ENCODE measurements at places on chromosomes 1 and 21.
A peak's percentile ranks its signal among the peaks of the same experiment; 100 is the strongest.

DNA sequence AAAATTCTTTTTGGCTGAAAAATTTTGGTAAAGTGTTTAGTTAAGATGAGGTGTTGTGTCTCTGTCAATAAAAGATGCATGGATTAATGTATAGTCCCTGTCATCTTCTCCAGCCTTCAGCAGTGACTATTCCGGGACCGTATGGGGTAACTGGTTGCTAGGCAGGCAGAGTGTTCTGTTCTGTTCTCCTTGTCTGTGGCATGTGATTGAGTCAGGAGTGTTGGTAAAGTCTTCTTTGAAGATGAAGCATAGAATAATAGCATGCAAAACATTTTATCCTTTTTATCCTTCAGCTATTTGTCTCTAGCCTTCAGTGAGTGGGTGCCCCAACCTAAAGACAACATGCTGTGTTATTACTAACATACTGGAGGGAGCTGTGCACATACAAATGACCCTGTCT is 74.6 kb downstream of the RGL1 start:
- DNase-seq = no peak

GRCh38 chr1:33586106-33586505 is 113.7 kb downstream of the ZSCAN20 start:
- no peak for DNase-seq

- DNase-seq = no peak
Measured at GRCh38 chr1:64546013-64546412, 76.1 kb downstream of the CACHD1 start.

DNA sequence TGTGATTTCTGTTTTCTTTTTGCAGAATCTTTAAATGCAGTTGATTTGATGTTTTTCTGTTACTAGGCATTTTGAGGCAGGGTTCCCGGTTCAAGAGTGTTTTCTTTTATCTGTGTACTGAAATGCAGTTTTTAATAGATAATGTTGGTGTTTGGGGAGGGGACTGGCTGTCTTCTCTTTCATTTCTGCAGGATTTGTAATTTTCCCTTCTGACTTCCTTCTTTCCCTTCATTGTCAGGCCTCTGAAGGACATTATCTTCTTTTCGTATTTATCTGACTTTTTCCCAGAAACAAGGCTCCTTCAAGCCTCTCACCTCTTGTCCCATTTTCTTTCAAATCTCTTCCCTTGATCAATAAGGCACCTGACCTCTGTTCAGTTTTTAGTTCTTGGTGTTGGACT is 1.5 kb upstream of the GALNT2 start:
- DNase-seq = no peak

GRCh38 chr1:40386359-40386723 is 12.8 kb downstream of the SMAP2 start:
- no peak for DNase-seq

GRCh38 chr1:1315435-1315954 is 7.1 kb downstream of the PUSL1 start:
- DNase-seq = no peak

- DNase-seq = no peak
Measured at GRCh38 chr1:62508187-62508758, 71.4 kb downstream of the USP1 start.

DNA sequence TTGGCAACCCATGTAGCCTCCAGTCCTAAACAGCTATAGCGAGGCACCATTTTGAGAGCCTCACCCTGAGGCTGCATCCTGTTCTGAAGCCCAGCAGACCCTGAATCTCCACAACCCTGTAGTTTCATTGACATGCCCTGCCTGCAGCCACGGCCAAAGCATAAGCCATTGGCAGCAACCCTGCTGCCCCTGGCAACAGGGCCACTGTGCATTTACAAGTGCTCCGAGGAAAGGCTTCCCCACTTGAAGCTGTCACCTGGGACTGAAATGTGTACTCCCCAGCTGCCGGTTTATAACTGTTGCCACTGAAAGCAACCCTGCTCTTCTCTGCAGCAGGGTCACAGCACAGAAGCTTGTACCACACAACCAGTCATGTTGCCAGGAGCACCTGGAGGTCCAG is 124.2 kb upstream of the OLFM3 start:
- no peak for DNase-seq

GRCh38 chr1:163172596-163172995 is 30.1 kb downstream of the RGS5 start:
- DNase-seq = no peak

GRCh38 chr1:3989465-3989864 is 89.4 kb upstream of the C1orf174 start:
- no peak for DNase-seq

GRCh38 chr1:172051898-172052297 is 210.6 kb downstream of the DNM3 start:
- DNase-seq = no peak

DNA sequence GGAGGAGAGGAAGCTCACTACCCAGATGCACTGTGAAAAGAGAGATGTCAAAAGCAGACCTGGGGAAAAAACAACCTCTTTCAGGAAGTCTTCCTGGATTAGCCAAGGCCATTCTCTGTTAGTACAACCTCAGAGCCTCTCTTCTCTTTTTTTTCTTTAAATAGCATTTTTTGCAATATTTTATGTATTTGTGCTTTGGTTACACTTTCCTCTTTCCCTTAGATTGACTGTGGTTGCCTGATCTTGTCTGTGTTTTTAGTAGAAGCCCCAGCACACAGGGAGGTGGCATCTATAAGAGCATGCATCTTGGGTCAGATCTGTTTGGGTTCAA is 18.8 kb downstream of the SLC26A9 start:
- DNase-seq = no peak

DNA sequence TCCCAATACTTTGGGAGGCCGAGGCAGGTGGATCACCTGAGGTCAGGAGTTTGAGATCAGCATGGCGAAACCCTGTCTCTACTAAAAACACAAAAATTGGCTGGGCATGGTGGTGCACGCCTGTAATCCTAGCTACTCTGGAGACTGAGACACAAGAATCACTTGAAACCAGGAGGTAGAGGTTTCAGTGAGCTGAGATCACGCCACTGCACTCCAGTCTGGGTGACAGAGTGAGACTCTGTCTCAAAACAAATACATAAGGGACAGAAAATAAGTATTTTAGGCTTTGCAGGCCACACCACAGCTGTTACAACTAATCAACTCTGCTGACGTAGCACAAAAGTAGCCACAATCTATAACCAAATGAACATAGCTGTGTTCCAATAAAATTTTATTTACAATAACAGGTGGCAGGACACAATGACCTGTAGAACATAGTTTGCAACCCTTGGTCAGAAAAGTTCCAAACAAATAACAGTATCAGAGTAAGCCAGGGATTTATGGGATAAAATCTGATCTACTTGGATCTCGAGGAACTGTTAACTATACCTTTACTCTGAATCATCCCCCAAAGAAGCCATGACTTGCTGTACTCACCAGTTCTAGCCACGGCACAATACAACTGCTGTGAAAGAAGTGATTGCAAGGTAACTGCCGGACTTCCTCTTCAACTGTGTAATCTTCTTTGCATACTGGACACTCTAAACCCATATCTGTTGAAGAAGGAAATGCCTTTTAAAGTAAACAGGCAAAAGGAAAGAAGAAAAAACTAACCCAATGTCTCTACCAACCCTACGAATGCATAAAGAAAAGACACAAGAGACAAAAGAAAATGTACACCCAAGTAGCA is 28.3 kb downstream of the CD160 start:
- no peak for DNase-seq

DNA sequence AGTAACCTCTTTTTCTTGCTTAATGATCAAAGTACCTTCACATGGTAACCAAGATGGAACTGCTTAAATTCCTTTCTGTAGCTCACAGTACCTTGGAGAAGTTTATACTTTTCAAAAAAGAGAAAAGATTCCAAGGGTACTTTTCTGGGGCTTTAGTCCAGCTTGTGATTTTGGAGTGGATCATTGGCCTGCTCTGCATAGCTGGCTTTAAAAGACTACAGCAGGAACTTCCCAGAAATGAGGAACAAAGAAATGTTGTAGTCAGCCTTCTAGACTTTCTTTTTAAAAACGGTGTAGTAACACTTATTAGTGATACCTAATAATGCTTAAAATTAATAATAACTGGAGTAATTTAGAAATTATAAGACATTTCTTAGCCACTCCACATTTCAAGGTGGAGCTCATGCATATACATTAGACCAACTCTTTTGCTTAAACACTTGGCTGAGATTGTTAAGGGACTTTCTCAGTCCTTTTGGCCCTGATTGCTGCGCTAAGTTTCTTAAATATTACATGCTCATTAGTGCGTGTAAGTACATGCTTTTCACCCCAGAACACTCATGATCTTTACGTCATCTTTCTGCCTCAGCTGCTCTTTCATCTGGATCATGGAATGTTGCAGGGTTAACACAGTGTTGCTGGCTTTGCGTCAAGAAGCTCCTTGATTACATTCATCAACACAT is 57.3 kb downstream of the SDCCAG8 start:
- no peak for DNase-seq

DNA sequence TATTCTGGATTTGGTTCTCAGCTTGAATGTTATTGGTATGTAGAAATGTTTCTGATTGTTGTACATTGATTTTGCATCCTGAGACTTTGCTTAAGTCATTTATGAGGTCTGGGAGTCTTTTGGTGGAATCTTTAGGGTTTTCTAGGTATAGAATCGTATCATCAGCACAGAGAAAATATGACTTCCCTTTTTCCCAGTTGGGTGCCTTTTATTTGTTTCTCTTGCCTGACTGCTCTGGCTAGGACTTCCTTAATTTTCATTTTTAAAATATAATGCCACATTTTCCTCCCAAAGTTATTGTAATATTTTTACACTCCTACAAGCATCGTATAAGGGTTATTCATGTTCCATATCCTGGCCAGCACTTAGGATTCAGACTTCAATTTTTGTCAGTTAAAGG is 111.1 kb downstream of the FNBP1L start:
- no peak for DNase-seq

DNA sequence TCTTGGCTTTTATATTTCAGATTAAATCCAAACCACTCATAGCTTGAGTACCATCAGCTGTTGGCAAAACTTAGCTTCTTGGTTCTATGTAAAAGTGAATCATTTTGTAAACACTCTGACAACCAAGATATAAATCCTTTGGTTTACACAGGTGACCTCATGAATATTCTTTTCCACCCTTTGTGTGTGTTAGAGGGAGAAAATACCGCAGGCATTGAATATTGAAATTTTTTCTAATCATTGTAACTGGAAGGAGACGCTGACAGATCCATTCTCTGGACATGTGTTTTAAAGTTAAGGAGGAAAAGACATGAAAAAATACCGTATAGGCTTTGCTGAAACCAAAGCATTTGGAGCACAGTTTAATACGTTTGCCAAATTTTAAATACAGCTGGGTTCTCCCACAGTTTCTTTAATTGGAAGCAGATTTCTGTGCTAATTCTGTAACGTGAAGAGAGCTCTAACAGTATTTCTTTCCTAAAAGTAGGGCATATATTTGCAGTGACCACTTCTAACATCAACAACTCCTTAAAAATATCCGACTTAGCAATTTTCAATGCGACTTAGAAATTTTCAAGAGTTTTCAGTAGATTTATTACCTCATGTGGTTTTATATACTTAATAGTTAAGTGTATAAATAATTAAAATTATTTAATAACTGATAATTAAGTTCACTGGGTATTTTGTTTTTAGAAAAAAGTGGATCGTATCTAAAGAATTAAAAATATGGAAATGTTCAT is 388.2 kb downstream of the USP25 start:
- no peak for DNase-seq

DNA sequence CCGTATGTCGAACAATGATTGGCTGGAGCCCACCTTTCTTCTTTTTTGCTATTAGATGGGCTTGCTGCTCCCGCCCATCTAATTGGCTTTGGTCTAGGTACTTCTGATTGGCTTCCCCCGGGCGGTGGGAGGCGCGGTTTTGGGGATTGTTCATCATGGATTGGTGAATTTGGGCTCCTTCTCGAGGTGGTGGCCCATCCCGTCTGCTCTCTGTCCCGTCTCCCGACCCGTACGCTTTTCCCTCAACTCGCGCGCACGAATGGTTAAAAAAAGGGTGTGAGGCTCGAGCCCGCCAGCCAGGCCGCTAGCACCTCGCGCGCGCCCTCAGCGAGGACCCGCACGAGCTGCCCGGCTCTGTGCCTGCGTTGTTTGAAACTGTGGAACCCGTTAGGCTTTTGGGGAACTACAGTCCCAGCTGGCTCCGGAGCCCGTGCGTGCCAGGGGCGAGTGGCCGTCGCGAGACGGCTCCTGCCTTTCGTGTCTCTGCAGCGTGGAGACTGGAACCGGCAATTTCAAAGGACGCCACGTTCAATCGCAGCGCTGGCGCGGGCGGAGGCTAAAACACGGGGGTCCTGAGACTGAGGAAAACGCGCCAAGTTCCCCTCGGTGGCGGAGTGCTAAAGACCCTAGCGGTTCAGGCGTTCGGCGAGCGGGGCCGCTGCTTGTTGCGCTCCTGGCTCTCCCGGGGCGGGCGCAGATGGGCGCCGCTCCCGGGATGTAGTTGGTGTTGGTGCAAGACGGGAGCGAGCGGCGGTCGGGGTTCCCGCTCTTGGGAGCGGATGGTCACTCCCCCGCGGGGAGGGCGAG is at the start of gene USP1:
Gene USP1, plus strand, starts transcription at position 584 of the 807 bp plus-strand sequence. CDS start 2,819 bp downstream, outside the sequence.
- peak; percentile 99 for DNase-seq

GRCh38 chr21:46608672-46609111 is 3.8 kb upstream of the S100B start:
- no peak for DNase-seq

GRCh38 chr1:242187816-242188215 is 188.9 kb upstream of the MAP1LC3C start:
- DNase-seq = no peak

DNA sequence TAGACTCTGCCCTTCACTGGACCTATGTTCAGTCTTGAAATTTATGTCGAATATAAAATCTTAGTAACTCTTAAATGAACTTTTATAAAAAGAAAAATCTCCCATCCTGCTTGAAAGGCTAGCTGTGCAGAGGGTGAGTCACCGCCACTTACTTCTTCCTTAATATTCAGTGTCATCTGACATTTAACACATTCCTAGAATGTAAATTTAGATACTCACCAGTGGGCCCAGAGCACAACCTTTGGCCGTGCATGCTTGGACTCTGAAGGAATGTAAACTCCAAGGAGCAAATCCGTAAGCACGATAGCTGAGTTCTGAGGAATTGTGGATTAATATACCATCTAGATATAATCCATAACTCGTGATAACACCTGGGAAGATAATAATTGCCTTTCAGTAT is 403.3 kb downstream of the KCTD3 start:
- DNase-seq = no peak

DNA sequence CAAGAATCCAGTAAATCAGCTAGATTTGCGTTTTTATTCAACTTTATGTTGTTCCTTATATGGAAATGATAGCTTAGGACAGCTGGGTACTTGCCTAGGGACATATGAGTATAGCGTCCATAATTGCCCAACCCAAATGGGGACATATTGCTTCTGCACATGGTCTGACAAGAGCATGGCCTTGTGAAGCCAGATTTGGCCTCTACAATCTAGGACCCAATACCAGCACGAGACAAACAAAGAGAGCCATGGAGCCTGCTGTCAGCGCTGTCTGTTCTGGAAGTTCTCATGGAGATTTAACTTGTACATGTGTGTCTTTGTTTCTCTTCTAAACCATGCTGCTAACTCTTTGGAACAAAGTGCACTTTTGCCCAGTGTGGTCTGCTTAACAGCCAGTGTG is 240.0 kb upstream of the CAMK1G start:
- DNase-seq = no peak

GRCh38 chr1:152461544-152461943 is 47.5 kb upstream of the CRNN start:
- peak; percentile 43 for DNase-seq

GRCh38 chr1:54173681-54174080 is 20.9 kb upstream of the CDCP2 start:
- no peak for DNase-seq

- no peak for DNase-seq
Measured at GRCh38 chr1:37458551-37458950, 15.8 kb upstream of the ZC3H12A start.

- no peak for DNase-seq
Measured at GRCh38 chr1:229156872-229157271, 114.0 kb upstream of the RAB4A start.

- no peak for DNase-seq
Measured at GRCh38 chr1:238191170-238191569, 300.4 kb upstream of the ZP4 start.
